CD8-positive, alpha-beta memory T cell (primary cell): ENCODE measurements at places on chromosomes 12 and 14. TPM values are rescaled to one million over a fixed set of nuclear protein-coding genes. Genes with fewer than 3 reads are reported as not detected.

Gene SRRM4
- total RNA-seq, result not detected

Gene TAS2R7
- not detected for total RNA-seq

DNA sequence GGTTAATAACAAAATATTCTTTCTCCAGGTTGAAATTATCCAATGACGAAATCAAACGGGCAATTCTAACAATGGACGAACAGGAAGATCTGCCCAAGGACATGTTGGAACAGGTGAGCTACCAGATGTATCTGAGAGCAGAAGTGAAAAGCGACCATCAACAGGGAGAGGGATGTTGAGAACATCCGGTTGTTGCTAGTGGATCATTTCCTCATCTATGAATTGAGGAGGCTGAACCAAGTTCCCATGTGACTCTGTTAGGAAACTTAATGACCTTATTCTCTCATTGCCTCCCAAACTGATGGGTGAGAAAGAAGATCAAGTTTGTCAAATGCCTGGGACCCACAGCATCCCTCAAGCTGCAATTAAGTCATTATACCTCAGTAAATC is 117.7 kb downstream of the GPR135 start:
- no peak for DNase-seq

- no peak for DNase-seq
Observed at GRCh38 chr12:127620735-127621355, 646.1 kb upstream of the TMEM132C start.

DNA sequence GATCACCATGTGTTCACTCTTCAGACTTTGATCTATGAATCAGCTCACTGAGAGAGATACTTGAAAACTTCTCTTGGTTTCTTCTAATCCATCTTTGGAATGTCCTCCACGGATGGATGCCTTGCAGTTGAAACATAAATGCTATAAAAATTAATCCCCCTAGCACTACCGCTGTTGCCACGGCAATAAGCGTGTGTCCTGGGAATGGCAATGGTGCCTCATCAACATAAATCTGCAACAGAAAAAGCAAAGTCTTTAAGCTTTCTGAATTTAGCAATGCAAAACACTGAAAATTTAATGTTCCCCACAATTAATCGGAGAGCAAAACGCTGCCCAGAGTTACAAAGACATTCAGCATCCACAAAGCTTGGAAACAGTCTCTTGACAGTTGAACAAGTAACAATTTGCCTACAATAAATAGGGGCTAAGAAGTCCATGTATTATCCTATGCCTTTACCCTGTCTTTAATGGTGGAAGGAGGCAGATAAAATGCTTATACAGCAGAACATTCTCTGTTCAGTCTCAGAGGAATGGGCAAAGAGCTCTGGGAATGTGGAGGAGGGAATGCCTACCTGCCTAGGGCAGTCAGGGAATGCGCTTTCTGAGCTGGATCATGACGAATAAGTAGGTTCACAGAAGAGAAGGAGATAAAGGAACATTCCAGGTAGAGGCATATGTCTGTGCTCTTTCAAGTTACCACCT is 70.9 kb upstream of the PPP4R3A start:
- DNase-seq, result no peak
